ENCODE measurements at places on chromosomes 4 and X. TPM values are rescaled to one million over a fixed set of nuclear protein-coding genes. Genes with fewer than 3 reads are reported as not detected.

- no peaks in the 10 kb centered on the region for H3K27me3 ChIP-seq
- no peak overlapping the region for H3K4me3 ChIP-seq
- no peak for DNase-seq
- no peaks in the 10 kb centered on the region for H3K36me3 ChIP-seq
- no peak overlapping the region for H3K27ac ChIP-seq
Observed at GRCh38 chr4:40234519-40235039, 37.7 kb downstream of the RHOH start.

Gene DMRTC1
- 0.36 TPM for total RNA-seq

- no peaks in the 10 kb centered on the region for H3K36me3 ChIP-seq
- no peaks in the 10 kb centered on the region for H3K4me1 ChIP-seq
- H3K4me3 ChIP-seq: no peak overlapping the region
Observed at GRCh38 chrX:119374736-119375135, 24.4 kb upstream of the SLC25A43 start.

DNA sequence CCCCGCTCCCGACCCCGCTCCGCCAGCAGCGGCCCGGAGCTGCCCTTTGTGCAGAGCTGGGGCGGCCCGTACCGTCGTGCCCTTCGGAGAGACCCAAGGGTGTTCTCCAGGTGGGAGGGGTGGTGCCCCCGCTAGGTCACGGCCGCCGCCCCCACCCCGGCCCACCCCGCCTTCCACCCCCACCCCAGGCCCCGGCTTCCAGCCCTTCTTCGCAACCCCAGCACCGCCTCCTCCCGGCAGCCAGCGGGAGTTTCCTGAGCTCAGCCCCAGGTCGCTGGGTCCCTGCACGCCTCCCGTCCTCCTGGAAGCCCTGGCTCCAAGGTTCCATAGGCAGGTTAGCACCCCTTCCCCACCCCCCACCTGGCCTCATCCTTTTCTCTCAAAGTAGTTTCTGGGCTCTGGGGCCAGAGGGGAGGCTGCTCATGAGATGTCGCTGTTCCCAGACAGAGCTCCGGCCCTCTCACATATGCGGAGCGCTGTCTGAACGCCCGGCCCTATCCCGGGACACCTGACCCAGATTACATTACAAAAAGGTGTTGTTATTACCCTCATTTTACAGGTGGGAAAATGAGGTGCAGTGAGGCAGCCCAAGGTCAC is 25.2 kb upstream of the FGFR3 start:
- peaks cover 18% of the 10 kb centered on the region for H3K4me1 ChIP-seq
- no peaks in the 10 kb centered on the region for H3K27me3 ChIP-seq
- DNase-seq: peak; percentile 42
- no peak overlapping the region for H3K27ac ChIP-seq
- H3K4me3 ChIP-seq: no peak overlapping the region

GRCh38 chr4:39527296-39528060 is at the start of gene UGDH:
Gene UGDH, minus strand, starts transcription at chr4:39527439. Its CDS starts 5,927 bp downstream, at chr4:39521512.
- peak; percentile 97 for DNase-seq
- peak within 1 kb of the TSS; percentile 96 for H3K4me3 ChIP-seq
- peak within 1 kb of the TSS; percentile 95 for H3K27ac ChIP-seq
- H3K4me1 ChIP-seq: peaks cover 43% of the 10 kb centered on the region

- DNase-seq: no peak
- no peaks in the 10 kb centered on the region for H3K4me1 ChIP-seq
- no peak overlapping the region for H3K27ac ChIP-seq
- no peaks in the 10 kb centered on the region for H3K36me3 ChIP-seq
Observed at GRCh38 chr4:54585321-54586000, 72.3 kb upstream of the KIT start.

Gene FIP1L1
- 77.9 TPM for total RNA-seq

DNA sequence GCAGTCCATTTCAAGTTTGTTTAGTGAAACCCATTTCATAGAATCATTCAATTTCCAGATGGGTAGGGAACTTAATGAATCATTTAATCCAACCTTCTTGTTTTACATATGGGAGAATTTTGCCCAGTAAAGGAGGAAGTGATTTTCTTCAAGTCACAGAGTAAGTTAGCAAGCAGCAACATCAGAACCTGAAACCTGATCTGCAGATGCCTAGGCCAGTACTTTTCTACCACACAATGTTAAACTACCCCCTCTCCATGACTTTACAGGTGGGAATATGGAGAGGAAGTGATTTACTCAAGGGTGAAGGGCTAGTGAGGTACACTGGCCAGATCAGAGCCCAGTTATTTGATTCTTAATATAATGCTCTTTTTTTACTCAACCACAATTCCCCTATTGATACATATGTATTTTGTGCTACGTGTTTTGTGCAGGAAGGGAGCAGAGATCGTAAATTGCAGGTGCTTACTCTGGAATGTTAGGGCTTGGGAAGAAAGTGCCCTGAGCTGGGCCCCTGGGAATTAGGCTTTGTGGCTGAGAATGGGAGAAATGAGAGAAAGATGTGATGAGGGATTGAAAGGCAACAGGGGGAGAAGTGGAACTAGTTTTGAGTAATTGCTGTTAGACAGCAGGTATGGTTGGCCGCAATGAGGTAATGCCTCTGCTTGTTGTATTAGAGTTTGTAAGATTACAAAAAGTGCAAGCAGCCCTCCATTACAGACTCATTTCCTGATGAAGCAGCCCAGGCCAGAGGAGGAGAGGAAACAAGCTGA is 6.8 kb downstream of the LHFPL1 start:
- no peak for DNase-seq
- H3K36me3 ChIP-seq: no peaks in the 10 kb centered on the region
- no peak overlapping the region for H3K27ac ChIP-seq
- H3K4me1 ChIP-seq: no peaks in the 10 kb centered on the region
- H3K4me3 ChIP-seq: no peak overlapping the region
- H3K27me3 ChIP-seq: peaks cover 8% of the 10 kb centered on the region

GRCh38 chr4:26984896-26985295 is 124.3 kb downstream of the STIM2 start:
- no peak overlapping the region for H3K27ac ChIP-seq
- no peak overlapping the region for H3K4me3 ChIP-seq
- H3K36me3 ChIP-seq: no peaks in the 10 kb centered on the region
- DNase-seq: no peak

DNA sequence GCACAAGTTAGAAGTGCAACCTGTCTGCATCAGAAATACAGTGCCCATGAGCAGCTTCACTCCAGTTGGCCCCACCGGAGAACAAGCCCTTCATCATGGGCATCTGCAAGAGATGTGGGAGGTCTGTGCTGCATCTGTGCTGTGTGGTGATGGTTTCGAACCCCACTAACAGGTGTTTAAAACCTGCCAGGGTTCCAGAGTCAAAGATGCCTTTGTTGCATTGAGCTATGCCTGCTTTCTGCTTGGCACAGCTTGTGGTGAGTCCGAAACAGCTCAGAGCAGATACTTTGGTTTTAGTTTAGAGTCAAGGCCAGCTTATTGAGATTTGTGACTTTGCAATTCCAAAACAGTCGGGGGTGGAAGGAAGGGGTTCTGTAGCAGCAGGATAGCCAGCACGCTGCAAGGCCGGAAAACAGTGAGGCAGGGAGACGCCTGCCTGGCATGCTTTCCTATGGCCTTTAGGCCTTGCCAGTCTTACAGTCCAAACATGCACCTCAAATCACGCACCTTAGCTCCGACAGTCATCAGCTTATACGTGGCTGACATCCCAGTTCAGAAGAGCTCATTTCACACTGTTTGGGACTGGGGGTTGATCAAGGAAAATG is 21.8 kb downstream of the MAGEA9 start:
- H3K4me1 ChIP-seq: no peaks in the 10 kb centered on the region
- no peak overlapping the region for H3K27ac ChIP-seq
- no peak for DNase-seq
- H3K36me3 ChIP-seq: no peaks in the 10 kb centered on the region
- H3K27me3 ChIP-seq: no peaks in the 10 kb centered on the region

DNA sequence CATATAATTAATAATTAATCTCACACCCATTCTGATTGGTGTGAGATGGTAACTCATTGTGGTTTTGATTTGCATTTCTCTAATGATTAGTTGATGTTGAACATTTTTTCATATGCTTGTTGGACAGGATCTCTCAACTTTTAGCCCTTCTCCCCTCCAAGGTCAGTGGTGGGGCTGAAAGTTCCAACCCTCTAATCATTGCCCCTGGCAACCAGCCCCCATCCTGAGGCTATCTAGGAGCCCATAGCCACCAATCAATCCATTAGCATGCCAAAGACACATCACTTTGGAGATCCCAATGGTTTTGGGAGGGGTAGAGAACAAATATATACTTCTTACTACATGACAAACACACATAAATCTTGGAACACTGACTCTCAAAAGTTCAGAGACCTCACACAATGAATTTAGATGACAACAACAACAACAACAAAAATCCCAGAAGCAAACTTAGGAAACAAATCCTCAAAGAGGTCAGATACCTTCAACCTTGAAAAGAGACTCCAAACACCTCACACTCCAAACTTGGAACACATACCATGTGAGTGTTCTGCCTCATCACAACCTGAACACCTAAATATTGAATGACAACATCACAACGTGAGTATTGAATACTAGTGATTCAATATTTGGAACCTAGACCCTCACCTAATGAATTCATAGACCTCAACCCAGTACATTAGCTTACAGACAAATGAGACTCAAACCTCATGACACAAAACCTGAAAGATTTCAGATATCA is 19.0 kb upstream of the PAGE4 start:
- H3K27me3 ChIP-seq: peaks cover 8% of the 10 kb centered on the region
- H3K27ac ChIP-seq: no peak overlapping the region
- no peaks in the 10 kb centered on the region for H3K36me3 ChIP-seq
- DNase-seq: no peak

Gene SMARCA1
- 102 TPM for total RNA-seq

Gene SSX2B
- total RNA-seq: not detected

DNA sequence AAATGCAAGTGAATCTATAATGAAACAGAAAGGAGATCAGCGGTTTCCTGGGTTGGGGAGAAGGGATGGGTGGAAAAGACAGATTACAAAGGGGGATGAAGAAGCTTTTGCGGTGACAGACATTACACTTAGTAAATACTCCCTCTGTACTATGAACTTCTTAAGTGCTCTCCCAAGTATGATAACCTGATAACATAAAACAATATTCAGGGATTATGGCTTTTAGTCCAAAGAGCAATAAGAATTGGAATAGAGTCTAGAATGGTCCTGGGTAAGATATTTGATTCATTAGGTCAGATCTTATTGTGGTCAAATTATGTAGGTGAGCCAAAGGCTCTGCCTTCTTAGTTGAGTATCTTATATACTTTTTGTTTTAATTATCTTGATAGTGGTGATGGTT is 9.2 kb downstream of the LRRC66 start:
- H3K4me1 ChIP-seq: no peaks in the 10 kb centered on the region
- H3K27me3 ChIP-seq: no peaks in the 10 kb centered on the region
- DNase-seq: no peak

Gene HERC6
- total RNA-seq: 11.6 TPM

Gene FAM149A
- 3.0 TPM for total RNA-seq

DNA sequence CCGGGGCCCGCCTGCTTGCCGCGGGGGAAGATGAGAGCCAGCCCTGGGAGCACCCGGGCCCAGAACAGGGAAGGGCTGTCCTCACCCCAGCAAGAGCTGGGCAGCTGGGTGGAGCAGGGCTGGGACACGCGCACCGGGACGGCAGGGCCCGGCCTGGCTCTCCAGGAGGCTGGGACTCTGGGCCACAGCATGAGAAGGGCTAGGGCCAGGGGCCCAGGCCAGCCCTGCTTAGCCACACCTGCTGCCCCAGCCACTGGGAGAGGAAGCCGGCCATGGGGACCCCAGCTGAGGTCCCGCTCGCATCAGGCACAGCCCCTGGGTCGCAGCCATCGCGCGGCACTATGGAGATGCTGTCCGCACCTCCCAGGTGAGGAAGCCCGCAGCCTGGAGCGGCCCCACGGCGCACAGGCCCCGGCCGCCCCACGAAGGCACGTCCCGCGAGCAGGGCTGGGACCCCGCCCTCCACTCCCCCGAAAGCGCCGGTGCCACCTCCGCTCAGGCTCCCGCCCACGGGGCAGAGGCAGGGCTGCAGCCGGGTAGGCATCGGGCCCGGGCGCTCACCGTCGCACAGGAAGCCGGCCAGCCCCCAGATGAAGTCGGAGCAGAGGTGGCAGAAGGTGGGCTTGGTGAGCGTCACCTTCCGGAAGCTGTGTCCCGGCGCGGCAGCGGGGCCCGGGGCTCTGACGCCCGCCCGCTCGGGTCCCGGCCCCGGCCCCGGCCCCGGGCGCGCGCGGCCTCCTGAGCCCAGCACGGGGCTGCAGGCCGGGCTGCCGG is 531 bp downstream of the DGKQ start:
- no peaks in the 10 kb centered on the region for H3K36me3 ChIP-seq
- no peak for DNase-seq
- peak overlapping the region; percentile 56 for H3K4me3 ChIP-seq
- no peak overlapping the region for H3K27ac ChIP-seq

GRCh38 chr4:20512985-20513384 is 187.3 kb upstream of the PACRGL start:
- H3K4me1 ChIP-seq: no peaks in the 10 kb centered on the region
- peak overlapping the region; percentile 14 for H3K27ac ChIP-seq
- H3K27me3 ChIP-seq: no peaks in the 10 kb centered on the region
- H3K4me3 ChIP-seq: no peak overlapping the region
- DNase-seq: no peak

Gene S100P
- 1.0 TPM for total RNA-seq

DNA sequence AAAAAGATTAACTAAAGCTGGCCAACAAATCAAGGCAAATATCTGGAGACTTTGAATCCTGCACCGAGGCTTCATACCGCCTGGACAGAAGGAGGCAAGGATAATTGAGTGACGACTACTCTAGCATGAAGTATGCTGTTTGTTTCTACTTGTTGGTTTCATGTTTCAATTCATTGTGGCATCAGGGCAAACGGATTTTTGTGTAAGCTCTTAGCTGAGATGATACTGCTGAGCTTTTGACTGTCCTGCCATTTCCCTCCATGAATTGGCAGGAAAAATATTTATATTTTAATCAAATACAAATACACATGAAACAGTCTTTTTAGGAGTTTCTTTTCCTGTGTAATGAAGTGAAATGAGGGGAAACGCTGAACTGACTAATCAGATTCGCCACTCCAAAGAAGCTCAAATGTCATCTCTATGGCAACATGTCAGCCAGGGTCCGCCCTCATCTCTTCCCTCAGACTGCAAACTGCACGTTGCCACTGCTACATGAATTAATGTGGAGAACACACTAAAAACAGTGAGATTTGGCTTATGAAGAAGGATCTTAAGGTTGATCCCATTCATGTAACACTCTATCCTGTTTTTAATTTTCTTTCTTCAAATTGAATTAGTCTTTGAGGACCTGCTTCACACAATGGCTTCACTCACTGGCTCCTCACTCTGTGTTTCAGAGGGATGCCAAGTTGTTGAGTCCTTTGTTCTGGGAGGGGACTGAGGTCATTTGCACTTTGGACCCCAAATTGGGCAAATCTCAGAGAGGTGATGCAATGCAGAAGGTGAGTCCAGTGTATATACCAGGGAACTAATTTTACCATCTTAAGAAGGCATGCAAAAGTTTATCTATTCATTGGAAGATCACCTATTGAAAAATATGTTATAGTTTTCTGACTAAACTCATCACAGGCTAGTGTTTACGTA is 149.6 kb upstream of the MID1 start:
- peak; percentile 22 for DNase-seq
- H3K4me3 ChIP-seq: peak overlapping the region; percentile 26
- H3K4me1 ChIP-seq: no peaks in the 10 kb centered on the region
- H3K36me3 ChIP-seq: no peaks in the 10 kb centered on the region
- H3K27me3 ChIP-seq: no peaks in the 10 kb centered on the region
